ENCODE measurements at places on chromosomes 5 and 9.

GRCh38 chr5:67639313-67639712 lies 442.7 kb upstream of the CD180 start:
- H3K4me1 ChIP-seq: no peaks in the 10 kb centered on the region
- peaks cover 2% of the 10 kb centered on the region for H3K27me3 ChIP-seq
- no peak overlapping the region for H3K4me3 ChIP-seq
- H3K36me3 ChIP-seq: no peaks in the 10 kb centered on the region

DNA sequence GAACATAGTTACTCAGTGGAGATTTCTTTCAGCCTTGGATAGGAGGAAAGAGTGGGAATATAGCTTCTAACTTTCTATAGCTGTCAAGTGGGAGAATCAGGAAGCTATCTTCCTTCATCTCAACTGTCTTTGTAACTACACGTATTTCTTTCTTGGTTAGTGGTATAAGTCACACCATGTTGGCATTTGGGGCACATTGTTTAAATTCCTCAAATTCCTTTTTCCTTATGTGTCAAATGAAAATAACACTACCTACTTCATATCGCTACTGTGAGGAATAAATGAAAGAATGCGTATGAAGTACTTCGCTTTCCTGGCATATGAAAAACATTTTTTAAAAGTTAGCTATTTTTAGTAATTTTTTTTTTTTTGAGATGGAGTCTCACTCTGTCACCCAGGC lies 1082.5 kb upstream of the WWC1 start:
- H3K27me3 ChIP-seq: no peaks in the 10 kb centered on the region
- no peaks in the 10 kb centered on the region for H3K4me1 ChIP-seq
- no peak overlapping the region for H3K4me3 ChIP-seq
- H3K36me3 ChIP-seq: no peaks in the 10 kb centered on the region
- DNase-seq: no peak

DNA sequence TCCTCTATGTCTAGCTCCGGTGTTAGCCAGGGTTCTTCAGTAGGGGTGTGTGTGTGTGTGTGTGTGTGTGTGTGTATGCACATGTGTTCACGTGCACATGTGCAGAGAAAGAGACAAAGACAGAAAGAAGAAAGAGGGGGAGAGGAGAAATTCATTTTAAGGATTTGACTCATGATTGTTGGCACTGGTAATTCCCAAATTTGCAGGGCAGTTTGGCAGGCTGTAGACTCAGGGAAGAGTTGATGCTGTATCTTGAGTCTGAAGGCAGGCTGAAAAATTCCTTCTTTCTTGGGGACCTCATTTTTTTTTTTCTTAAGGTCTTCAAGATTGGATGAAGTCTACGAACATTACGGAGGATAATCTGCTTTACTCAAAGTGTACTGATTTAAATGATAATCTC lies 335.7 kb downstream of the NSG2 start:
- no peaks in the 10 kb centered on the region for H3K36me3 ChIP-seq
- no peak overlapping the region for H3K27ac ChIP-seq
- H3K27me3 ChIP-seq: peaks cover 7% of the 10 kb centered on the region
- no peak for DNase-seq
- no peak overlapping the region for H3K4me3 ChIP-seq

GRCh38 chr5:169223595-169223953 lies 77.4 kb downstream of the SLIT3 start:
- H3K27ac ChIP-seq: no peak overlapping the region
- peaks cover 5% of the 10 kb centered on the region for H3K27me3 ChIP-seq

GRCh38 chr9:26888271-26888670 lies 4.3 kb downstream of the CAAP1 start:
- peak overlapping the region; percentile 55 for H3K27ac ChIP-seq
- peaks cover 34% of the 10 kb centered on the region for H3K4me1 ChIP-seq
- H3K36me3 ChIP-seq: peaks cover 22% of the 10 kb centered on the region
- no peak for DNase-seq
- H3K27me3 ChIP-seq: no peaks in the 10 kb centered on the region

Measured in activated CD4-positive, alpha-beta T cell treated with anti-CD3 and anti-CD28 coated beads for 36 hours (primary cell).